ENCODE measurements at places on chromosomes 2 and 18. TPM values are rescaled to one million over a fixed set of nuclear protein-coding genes. Genes with fewer than 3 reads are reported as not detected.

Gene MEIS1
- total RNA-seq: 1.6 TPM

Gene SPEG
- total RNA-seq: 10.8 TPM

Gene ST8SIA5
- total RNA-seq: not detected

Gene ANKRD30BL
- total RNA-seq: not detected

Gene C2orf72
- total RNA-seq: 7.5 TPM

Gene REG3A
- total RNA-seq: not detected

Gene IL1RL1
- total RNA-seq: 1.2 TPM
